ENCODE measurements at places on chromosomes 5 and 9.

DNA sequence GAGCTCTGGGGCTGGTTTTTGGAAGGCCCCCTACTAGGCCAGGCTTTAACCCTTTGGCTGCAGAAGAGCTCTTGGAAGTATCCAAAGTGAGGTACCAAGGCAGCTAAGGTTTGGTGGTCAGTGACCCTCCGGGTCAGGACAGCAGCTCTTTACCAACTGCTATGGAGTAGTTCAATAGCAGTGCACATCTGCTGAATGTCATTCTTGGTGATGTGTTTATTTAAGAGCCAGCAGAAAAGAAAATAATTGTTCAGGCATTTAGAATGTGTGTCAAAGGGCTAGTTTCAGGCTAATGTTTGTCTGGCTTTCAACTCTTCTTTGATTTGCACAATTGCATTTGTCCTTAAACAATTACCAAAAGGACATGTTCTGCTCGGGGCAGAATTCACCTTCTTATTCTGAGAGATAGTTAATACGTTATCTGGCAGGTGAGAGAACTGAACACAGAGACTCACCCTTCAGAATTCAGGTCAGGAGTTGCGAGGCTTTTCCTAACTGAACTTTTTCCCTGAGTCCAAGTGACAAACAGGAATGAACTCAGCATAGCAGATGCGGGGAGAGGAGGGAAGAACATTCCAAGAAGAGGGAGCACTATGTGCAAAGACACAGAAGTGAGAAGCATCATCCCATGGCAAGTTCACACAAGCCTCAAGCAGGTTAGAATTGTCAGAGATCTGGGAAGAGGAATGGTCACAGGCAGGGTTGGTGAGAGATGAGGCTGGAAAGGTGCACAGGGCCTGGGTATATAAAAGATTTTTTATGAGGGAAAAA lies 556.7 kb upstream of the TLE4 start:
- DNase-seq, result no peak

- no peak for DNase-seq
Observed at GRCh38 chr9:137065336-137065967, 4.9 kb downstream of the SAPCD2 start.

DNA sequence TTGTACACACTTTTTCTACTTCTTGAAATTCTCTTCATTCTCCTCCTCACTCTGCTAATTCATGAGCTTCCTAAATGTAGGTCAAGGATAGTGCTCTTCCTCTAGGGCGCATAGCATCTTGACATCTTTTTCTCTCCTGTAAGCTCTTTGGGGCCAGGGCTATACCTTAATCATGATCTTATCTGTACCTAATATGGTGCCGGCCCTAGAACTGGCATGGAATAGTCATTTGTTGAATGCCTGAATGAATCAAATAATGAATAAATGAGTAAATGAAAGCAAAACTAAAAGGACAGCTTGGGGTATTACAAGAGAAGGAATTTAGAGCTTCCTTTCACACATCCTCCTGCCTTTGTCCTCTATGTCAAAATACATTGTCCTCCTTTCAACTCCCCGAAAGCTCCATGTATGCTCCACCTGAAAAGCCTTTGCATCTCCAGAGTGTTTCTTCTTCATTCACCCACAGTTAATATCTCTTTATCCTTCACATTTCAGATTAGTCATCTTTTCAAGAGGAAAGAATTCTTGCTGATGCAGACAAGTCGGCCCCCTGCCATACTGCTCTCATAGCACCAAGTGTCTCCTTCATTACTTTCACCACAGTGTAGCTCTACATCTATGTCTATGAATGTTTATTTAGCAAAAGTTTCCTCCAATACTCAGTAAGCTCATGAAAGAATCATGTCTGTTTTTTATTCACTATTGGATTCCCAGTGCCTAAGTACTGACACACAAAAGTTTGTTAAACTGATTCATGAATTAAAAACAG lies 16.4 kb upstream of the PPP2R2B start:
- DNase-seq, result no peak

- DNase-seq, result no peak
Observed at GRCh38 chr9:89013660-89014059, 22.4 kb downstream of the S1PR3 start.

- DNase-seq, result no peak
Observed at GRCh38 chr5:133202066-133202665, 150.4 kb downstream of the HSPA4 start.

- DNase-seq, result no peak
Observed at GRCh38 chr9:80375477-80375876, 803.7 kb downstream of the TLE4 start.

- DNase-seq, result no peak
Observed at GRCh38 chr5:149151717-149152116, 10.4 kb downstream of the ABLIM3 start.

DNA sequence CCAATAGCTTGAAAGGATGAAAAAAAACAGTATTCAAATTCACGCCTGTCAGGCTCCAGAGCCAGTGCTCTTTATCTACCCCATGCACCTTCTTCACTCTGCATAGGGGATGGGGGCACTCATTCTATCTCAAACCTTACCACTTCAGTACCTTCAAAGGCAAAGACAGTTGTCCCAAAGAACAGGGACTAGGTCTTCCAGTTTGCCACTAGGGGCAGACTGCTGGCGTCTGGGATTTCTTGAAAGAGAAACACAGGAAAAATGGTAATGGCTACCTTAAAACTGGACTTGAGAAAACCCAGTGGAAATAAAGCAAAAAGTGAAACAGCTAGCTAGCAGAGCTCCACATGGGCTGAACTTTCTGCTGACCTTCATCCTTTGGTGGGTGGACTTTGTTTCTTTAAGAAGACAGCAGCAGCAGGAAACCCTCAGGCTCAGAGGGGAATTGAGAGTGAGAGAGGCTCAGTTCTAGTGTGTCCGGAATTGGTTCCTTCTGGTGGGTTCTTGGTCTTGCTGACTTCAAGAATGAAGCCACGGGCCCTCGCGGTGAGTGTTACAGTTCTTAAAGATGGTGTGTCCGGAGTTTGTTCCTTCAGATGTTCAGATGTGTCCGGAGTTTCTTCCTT lies 41.0 kb upstream of the SLC36A1 start:
- no peak for DNase-seq

GRCh38 chr5:124440471-124440870 lies 306.0 kb downstream of the ZNF608 start:
- no peak for DNase-seq

GRCh38 chr5:31890046-31890445 lies 251.1 kb downstream of the PDZD2 start:
- DNase-seq, result no peak

GRCh38 chr5:59100875-59101274 lies 518.0 kb downstream of the RAB3C start:
- no peak for DNase-seq

- DNase-seq, result no peak
Observed at GRCh38 chr5:67983251-67984110, 232.1 kb upstream of the PIK3R1 start.

GRCh38 chr9:18638371-18639249 lies 164.7 kb downstream of the ADAMTSL1 start:
- no peak for DNase-seq

GRCh38 chr5:133761632-133762031 lies 149.3 kb upstream of the FSTL4 start:
- DNase-seq, result no peak

- DNase-seq, result no peak
Observed at GRCh38 chr9:37128051-37128450, 7.7 kb downstream of the ZCCHC7 start.

- no peak for DNase-seq
Observed at GRCh38 chr5:150219142-150219541, 29.3 kb downstream of the SLC6A7 start.

DNA sequence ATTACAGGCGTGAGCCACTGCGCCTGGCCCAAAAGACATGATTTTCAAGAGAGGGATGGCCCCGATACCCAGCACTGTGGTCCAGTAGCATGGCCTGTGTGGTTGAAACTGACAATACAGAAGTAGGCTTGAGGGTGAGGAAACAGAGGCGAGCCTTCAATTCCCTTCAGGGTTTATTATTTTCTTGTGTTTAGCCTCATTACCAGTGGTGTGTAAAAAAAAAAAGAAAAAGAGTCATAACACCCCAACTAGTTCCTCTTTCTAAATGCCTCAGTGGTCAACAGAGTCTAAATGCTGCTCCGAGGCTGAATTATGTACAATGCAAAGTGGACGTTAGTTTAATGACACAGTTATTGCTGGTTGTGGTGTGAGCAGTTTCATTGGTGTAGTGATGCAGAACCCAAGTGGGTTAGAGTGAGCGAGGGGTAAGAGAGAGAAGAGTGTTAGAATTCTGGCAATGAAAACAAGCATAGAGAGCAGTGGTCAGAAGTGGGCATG lies 58.8 kb downstream of the SNX30 start:
- DNase-seq, result no peak

DNA sequence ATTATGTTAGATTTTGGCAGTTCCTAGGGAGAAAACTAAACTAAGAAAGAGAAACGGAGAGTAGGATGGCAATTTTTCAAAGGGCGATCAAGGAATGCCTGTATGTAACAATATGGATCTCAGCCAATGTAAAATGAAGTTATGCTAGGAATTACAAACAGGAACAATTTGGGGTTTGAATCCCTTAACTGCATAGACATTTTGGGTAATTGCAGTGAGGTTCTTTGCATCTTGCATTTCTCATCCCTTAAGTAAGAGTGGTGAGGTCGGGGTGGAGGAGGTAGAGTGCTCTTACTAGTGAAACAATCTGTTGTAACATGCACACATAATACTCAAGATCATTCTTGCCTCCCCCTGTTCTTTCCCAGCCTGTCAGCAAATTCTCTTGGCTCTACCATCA lies 137.6 kb downstream of the NPR3 start:
- no peak for DNase-seq

GRCh38 chr5:179405426-179406030 lies 60.3 kb upstream of the ADAMTS2 start:
- no peak for DNase-seq

DNA sequence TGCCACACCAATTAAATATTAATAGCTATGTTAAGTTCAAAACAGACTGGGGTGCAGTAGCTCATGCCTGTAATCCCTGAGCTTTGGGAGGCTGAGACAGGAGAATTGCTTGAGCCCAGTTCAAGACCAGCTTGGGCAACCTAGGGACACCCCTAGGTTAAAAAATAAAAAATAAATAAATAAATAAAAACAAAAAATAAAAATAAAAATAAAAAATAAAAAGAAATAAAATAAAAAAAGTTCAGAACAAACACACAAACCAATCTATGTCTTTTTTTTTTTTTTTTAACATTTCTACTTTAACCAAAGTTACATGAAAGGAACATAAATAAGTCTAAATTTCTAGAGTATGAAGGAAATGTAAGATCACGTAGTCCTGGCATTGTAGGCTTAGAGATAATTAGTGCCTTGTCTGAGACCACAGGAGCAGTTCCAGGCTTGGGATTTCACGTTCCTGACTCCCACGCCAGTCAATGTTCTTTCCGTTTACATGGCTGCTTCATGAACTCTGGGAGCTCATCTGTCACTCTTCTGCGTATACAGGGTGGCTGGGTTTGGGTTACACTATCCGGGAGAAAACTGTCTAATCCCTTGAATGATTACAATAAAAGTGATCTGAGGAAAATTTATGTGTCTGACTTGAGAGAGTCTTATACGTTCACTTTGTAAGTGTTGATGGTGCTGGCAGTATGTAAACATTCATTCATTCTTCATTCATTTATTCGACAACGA lies 85.2 kb downstream of the KIAA1958 start:
- no peak for DNase-seq

- no peak for DNase-seq
Observed at GRCh38 chr5:41843456-41844370, 26.5 kb downstream of the OXCT1 start.

GRCh38 chr9:98558575-98558974 lies 150.2 kb downstream of the GABBR2 start:
- no peak for DNase-seq

DNA sequence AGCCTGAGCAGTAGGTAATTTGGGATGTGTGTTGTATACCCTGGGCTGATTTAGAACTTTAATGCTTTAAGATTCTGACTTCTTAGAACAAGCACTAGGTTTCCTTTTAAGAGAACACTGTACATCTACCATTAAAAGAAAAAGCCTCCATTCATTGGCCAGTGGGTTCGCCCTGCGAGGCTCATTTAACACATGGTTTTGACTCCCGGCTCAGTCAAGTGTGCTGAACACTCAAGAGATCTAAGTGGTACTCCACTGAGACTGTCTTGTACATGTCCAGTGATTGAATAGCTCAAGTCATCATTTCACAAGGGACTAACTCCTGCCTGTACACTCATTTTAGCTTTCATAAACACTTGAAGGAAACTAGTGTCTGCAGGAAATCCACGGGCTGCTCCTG lies 3.9 kb downstream of the FUBP3 start:
- DNase-seq, result no peak

- DNase-seq, result no peak
Observed at GRCh38 chr9:69949396-69949795, 94.3 kb upstream of the MAMDC2 start.

DNA sequence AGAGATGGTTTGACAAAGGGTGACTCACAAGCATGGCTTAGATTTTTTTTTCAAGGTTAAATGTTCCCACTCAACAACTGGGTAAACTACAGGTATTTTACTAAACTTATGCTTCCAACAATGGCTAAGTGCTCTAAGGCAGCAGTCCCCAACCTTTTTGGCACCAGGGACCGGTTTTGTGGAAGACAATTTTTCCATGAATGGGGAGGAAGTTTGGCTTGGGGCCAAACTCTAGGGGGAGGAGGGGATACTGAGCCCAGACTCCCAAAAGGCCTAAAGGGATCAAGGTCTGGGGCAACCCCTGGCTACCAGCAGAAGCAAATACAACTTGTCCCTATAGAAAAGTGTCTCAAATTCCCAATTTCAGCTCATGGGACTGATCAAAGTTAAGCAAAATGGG lies 32.0 kb upstream of the HSD17B3 start:
- DNase-seq, result no peak

DNA sequence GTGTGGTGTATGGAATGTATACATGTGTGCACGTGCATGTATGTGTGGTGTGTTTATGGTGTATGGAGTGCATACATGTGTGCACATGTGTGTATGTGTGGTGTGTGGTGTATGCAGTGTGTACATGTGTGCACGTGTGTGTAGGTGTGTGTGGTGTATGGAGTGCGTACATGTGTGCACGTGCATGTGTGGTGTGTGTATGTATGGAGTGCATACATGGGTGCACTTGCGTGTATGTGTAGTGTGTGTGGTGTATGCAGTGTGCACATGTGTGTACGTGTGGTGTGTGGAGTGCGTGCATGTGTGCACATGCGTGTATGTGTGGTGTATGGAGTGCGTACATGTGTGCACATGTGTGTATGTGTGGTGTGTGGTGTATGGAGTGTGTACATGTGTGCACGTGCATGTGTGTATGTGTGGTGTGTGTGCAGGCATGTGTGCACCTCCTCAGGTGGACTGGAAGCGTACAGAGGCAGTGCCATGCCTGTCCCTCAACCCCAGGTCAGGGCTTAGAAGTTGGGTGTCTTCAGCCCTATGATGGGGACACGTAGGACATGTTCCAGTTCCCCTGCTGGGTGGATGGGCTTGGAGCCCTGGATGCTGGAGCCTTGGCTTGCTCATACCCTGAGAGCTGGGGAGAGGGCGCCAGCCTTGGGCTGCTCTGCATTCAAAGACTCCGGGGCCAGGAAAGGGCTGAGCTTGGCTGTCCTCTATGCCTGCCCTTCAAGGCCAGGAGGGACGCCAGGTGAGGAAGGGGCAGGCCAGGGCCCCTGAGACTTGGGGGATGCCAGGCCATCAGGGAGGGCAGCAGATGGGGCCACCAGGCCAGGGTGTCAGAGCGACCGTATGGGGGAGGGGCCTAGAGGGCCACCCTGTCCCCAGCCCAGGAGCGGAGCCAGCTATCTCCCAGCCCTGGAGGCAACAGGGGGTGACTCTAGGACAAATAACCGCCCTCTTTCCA lies 12.2 kb downstream of the MYMK start:
- no peak for DNase-seq
